ENCODE measurements at places on chromosomes 4 and X.

DNA sequence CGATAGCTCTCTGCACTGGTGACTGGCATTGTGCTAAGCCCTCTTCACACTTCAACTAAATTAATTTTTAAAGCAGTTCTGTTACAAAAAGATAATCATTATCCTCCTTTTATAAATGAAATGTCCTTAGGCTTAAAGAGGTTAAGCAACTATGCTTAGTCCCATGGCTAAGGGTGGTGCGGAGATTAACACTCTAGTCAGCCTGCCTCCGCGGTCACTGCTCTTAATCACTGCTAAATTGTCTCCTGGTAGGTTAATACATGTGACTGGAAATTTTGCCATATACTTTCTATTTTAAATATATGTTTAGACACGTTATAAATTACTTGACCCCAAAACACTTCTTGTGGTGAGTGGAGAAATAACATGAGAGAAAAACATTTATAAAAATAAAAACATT lies 473.7 kb downstream of the CENPC start:
- no peak for DNase-seq

DNA sequence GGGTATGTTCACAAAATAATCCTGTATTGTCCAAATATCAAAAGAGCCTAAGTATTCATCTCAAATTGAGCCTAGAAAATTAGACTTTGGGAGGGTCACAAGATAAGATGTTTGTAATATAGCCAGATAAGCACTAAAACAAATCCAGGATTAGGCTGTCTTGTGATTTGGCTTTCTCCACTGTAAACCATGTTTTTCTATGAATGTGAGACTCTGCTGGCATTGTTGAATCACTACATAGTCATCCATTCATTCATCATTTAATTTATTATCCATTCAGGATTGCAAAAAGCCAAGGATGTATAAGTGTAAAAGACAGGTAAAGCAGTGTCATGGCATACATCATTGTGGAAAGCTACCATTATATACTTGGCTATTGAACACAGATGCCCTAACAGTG lies 148.0 kb downstream of the GRID2 start:
- no peak for DNase-seq

- no peak for DNase-seq
These were observed 131.2 kb upstream of the PAK3 start for GRCh38 chrX:110964786-110965185.

DNA sequence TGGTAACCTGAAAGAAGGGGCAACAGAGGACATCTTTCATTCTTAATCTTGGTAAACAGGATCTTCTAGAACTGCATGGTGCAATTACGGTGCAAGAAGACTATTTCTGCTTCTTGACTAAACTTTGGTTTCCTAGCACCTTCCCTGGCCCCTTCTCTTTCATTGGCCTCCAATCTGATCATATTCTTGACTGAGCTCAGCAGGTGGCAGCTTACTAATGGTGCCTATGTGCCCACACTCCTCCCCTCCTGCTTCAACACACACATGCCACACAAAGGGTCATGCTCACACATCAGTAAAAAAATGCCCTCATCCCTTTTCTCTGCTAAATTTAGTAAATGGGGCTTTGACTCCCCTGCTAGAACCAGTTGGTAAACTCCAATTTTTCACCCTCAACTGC lies 400.5 kb upstream of the MAOA start:
- DNase-seq: no peak

- no peak for DNase-seq
These were observed 264.4 kb upstream of the ITM2A start for GRCh38 chrX:79631526-79631925.

DNA sequence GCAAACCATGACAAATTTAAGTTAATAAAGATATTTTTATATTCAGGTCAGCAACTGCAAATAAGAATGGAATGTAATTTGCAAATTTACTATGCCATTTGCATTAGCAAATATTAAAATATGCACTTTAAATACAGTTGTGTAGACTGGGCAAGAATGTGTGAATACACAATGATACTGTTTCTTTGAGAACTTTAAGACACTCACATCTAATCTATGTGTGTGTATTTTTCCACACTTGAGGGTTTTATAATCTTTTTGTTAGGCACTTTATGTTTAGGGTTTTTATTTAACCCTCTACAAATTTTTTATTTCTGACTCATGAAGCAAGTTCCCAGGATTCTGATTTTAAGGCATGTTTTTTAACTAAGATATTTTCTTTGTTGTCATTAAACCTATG lies 23.9 kb upstream of the NDNF start:
- DNase-seq: no peak

DNA sequence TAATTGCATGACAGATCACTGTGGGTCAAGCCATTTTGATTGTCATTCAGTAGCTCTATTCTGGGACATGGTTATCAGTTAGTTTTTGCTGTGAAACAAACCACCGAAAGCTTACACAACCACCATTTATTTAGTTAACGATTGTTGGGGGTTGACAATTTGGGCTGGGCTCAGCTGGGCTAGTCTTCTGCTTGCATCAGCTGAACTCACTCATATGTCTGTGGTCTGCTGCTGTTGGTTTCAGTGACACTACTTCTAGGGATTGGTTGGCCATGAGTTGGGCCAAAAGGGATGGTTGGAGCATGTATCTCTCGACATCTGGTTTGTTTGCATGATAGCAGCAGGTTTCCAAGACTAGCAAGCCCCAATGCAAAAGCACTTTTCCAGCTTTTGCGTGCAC lies 5.3 kb upstream of the SMIM10 start:
- no peak for DNase-seq

- no peak for DNase-seq
These were observed 14.9 kb downstream of the IRF2 start for GRCh38 chr4:184459413-184459812.

DNA sequence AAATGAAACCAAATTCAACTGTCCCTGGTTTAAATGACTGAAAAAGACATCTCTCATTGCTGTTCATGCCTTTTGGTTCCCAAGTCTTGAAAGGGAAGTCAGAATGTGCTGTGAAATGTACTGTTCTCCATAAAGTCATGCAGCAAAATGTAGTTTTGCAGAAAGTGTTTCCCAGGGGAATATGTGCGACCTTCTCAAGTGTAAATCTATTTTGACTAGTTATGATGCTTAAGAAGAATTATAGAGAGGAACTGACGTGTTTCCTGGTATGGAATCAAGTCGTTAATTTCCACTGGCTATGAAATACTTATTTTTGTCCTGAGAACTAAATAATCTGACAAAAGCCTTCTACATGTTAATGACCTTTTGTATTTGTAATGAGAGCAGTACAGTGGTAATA lies 223.1 kb downstream of the CLCN4 start:
- DNase-seq: no peak

- no peak for DNase-seq
These were observed 416.3 kb downstream of the PCDH10 start for GRCh38 chr4:133565379-133565778.

GRCh38 chr4:7844594-7844991 lies 95.1 kb downstream of the AFAP1 start:
- no peak for DNase-seq

DNA sequence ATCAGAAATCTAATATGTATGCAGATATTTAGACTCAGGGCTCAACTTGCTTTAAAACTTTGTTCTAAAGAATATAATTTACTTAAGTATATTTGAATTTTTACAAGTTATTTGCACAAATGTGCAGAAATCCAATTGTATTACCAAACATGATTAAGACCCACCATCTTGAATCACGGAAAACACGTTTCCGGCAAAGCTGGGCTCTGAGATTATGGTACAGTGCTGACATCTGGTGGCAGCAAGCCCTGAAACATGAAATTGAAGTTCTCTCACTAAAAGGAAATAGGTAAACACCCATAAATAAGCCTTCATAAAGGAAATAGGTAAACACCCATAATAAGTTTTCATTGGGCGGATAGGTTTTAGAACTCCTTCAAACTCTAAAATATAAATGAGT lies 98.3 kb upstream of the MAOA start:
- DNase-seq: peak; percentile 45

- no peak for DNase-seq
These were observed 448.5 kb upstream of the RPS6KA3 start for GRCh38 chrX:20715176-20715575.

- no peak for DNase-seq
These were observed 6.7 kb downstream of the SLC7A11 start for GRCh38 chr4:138235419-138235952.

- no peak for DNase-seq
These were observed 75.9 kb downstream of the SHISA3 start for GRCh38 chr4:42473071-42473684.

- DNase-seq: no peak
These were observed 147.7 kb downstream of the GASK1B start for GRCh38 chr4:158025131-158025530.

- no peak for DNase-seq
These were observed 1639.8 kb downstream of the RPA4 start for GRCh38 chrX:98523521-98523920.

- DNase-seq: no peak
These were observed 70.1 kb downstream of the CHM start for GRCh38 chrX:85977218-85977617.

DNA sequence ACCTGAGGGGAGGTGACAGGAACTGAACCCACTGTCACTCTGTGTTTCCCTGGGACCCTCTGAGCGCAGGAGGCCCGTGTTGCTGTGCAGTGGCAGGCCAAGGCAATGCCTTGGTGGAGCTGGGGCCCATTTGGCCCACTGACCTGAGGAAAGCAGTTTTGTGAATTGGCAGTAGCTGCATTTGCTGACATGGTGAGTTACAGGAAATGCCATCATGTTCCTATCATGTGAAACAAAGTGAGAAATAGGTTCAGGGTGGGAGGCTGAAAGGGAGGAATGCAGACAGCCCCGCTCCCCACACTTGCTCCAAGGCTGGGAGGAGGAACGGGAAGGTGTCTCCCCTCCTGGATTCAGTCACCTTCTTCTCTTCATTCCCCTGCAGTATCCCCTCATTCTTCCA lies 146.1 kb downstream of the PTTG2 start:
- no peak for DNase-seq

- DNase-seq: no peak
These were observed 78.0 kb upstream of the CLNK start for GRCh38 chr4:10762561-10762960.

DNA sequence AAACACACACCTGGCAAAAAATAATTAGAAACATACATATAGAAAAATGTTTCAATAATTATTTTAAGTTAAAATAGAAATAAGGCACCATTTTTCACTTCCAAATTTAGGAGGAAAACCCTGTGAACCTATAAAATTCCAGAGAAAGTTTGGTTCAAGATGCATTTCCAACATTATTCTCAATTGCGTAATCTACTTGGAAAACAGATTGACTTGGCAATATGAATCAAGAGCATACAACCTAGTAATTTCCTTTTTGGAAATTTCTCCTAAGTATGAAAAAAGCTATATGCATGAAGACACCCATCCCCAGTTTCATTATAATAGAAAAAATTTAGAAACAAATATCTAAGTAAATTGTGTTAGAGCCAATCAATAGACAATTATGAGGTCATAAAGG lies 242.9 kb downstream of the IQCM start:
- no peak for DNase-seq

DNA sequence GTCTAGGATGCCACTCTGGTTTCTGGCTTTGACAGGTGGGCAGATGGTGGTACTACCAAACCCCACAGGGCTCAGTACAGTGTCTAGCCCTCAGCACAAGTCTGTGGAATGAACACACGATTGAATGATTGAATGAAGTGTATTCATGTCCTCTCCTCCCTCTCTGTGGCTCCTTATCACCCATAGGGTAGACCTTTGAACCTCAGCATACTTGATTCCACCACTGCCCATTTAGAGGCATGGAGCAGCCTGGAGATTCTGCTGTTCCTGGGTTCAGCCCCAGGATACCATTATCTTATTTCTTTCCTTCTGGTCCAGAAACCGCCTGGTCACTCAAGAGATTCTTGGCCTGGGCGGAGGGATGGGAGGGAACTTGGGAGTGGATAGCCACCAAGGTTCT lies 53.9 kb downstream of the PRPS1 start:
- no peak for DNase-seq

- no peak for DNase-seq
These were observed 80.8 kb downstream of the PALLD start for GRCh38 chr4:168577624-168578023.

DNA sequence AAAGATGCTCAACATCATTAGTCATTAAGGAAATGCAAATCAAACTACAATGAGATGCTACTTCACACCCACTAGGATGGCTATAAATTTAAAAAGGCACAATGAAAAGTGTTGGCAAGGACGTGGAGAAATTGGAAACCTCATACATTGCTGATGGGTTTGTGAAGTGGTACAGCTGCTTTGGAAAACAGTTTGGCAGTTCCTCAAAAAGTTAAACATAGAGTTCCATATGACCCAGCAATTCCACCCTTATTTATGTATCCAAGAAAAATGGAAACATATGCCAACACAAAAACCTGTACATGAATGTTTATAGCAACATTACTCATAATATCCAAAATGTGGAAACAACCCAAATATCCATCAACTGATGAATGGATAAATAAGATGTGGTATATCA lies 101.3 kb upstream of the MAGEB10 start:
- DNase-seq: no peak

GRCh38 chr4:117400039-117400835 lies 314.9 kb upstream of the TRAM1L1 start:
- DNase-seq: no peak

- DNase-seq: no peak
These were observed 51.2 kb downstream of the OR13H1 start for GRCh38 chrX:131595120-131595519.

DNA sequence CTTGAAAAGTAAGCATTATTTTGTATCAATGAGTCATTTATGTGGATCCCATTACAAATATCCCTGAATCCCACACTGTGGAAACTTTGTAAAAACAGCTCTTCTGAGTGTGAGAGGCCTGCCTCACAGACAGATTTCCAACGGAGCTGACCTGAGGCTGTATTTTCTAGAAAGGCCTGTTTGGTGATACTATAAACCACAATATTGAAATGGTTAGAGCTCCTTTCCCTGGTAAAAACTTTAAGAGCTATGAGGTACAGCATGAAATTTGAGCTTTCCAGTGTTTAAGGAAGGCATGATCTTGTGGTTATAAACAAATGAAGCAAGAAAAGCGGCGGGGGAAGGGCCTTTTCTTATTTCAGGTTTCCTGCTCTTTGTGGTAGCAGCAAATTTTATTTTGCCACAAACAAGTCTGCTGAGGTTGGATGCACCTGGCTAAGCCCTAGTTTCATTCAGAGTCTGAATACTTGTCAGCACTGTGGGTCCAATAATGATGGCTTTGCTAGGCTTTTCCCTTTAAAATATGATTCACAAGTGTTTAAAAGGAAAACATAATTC lies 86.8 kb upstream of the ETNPPL start:
- DNase-seq: no peak

DNA sequence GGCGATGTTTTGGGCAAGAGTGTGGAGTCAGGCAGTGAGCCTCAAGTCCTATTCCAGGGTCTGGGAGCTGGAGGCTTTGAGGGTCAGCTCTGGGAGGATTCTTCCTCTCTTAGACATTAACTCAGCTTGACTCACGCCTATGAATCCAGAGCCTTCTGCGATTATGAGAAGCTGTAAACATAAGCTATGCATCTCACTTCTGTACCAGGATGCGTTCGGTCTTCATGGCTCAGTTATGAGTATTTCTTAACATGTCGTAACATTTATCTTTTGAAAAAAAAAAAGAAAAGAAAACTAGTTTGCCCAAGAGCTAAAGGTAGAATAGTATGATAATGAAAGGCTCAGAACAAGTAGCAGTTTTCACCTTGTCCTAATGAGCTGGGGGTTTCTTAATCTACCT lies 4.6 kb downstream of the SHROOM2 start:
- no peak for DNase-seq

- DNase-seq: no peak
These were observed 6.9 kb upstream of the SMIM43 start for GRCh38 chr4:121771869-121772268.
